ENCODE measurements at places on chromosomes 1 and 21.
A peak's percentile ranks its signal among the peaks of the same experiment; 100 is the strongest.

GRCh38 chr1:54014009-54014629 is 3.9 kb downstream of the LDLRAD1 start:
- no peak for DNase-seq

DNA sequence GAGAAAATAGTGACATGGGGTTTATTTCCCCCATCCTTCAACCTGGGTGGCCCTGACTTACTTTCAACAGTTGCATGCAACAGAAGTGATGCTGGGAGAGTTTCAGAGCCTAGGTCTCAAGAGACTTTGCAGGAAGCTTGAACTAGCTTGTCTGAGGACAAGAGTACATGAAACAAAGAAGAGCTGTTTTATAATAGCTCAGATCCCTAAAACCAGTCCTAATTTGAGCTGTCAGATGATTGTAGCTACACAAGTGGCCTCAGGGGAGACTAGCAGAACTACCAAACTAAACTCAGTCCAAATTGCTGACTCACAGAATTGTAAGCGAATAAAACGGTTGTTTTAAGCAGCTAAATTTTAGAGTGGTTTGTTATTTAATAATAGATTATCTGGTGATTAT is 17.1 kb downstream of the RC3H1 start:
- DNase-seq = no peak

GRCh38 chr1:101041300-101041699 is 15.7 kb upstream of the DPH5 start:
- DNase-seq = no peak

GRCh38 chr1:182248721-182249120 is 142.9 kb downstream of the GLUL start:
- no peak for DNase-seq

DNA sequence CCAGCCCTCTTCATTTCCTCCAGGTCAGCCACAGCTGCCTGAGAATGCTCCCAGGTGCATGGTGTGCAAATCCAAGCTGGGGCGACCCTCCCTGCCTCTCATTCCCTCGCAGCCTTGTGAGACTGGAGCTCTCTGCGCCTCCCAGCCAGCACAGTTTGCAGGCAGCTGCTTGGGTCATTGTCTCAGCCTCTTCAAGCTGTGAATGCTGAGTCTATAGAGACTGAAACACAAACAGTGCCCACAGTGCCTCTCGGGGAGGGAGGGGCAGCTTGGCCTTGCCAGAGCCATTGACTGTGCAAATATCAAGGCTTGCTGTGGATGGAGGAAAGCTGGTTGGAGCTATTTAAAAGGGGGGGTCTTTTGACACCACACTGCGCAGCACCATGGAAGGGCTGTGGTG is 10.6 kb downstream of the PLXNA2 start:
- no peak for DNase-seq

GRCh38 chr1:28974432-28974831 is 60.1 kb downstream of the EPB41 start:
- no peak for DNase-seq

- DNase-seq = no peak
Measured at GRCh38 chr1:158998037-158998780, 11.5 kb upstream of the IFI16 start.

- no peak for DNase-seq
Measured at GRCh38 chr1:219138747-219139146, 34.9 kb upstream of the LYPLAL1 start.

- no peak for DNase-seq
Measured at GRCh38 chr1:168520052-168520751, 23.6 kb downstream of the XCL2 start.

GRCh38 chr21:43591571-43591970 is 67.7 kb downstream of the HSF2BP start:
- no peak for DNase-seq

DNA sequence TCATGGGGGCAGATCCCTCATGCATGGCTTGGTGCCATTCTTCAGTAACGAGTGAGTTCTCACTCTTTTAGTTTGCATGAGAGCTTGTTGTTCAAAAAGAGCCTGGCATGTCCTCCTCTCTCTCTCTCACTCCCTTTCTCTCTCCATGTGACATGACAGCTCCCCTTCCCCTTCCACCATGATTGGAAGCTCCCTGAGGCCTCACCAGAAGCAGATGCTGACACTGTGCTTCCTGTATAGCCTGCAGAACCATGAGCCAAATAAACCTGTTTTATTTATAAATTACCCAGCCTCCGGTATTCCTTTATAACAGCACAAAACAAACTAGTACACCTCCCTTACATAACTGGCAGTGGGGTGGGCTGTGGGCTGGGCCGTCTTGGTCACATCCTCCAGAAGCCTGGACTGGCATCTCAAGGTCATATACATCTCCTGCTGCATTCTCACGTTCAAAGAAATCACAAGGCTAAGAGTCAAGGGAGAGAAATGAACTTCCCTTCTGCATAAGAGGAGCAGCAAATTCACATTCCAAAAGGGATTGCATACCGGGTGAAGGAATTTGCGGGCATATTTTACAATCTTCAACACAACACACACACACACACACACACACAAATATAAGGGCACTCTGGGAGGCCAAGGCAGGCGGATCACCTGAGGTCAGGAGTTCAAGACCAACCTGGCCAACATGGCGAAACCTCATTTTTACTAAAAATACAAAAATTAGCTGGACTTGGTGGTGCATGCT is 2.3 kb upstream of the CCSAP start:
- DNase-seq = no peak

GRCh38 chr1:158951956-158952355 is 20.6 kb downstream of the PYHIN1 start:
- no peak for DNase-seq

GRCh38 chr1:148264374-148265276 is 112.5 kb upstream of the NBPF11 start:
- DNase-seq = peak; percentile 37

GRCh38 chr1:208215393-208215792 is 28.8 kb downstream of the PLXNA2 start:
- DNase-seq = no peak

DNA sequence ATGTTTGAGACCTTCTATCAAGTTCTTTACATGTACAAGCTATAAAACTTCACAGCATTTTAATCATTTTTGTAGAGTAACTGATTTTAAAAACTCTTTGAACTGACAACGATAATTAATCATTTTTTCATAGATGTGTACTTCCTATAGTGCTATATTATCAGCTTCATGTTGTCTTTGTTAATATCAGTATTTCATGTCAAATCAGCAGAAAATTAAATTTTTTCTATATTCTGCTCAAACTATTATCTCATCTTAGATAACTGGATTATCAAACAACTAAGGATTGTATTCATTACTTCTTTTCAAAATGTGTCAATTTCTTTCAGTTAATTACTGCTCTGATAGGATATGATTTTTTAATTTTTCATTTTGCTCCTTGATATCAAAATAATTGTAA is 214.6 kb upstream of the RGS18 start:
- DNase-seq = no peak

DNA sequence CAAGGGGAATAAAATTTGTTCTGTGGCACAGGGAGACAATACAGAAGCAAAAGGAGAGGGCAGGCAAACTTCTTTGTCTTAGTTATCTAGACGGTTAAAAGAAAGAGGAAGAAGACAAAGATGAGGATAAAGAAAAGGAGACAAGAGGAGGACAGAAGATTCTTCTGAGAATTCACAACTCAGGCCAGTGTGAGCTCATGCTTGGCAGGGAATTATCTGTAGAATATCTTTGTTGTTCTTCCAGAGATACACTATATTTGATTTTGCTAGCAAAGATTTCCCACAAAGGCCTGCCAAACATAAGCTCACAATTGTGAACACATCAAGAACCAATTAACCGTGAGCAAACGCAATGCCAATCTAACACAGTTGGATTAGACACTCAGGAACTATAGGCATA is 21.4 kb downstream of the SLC16A1 start:
- DNase-seq = no peak

DNA sequence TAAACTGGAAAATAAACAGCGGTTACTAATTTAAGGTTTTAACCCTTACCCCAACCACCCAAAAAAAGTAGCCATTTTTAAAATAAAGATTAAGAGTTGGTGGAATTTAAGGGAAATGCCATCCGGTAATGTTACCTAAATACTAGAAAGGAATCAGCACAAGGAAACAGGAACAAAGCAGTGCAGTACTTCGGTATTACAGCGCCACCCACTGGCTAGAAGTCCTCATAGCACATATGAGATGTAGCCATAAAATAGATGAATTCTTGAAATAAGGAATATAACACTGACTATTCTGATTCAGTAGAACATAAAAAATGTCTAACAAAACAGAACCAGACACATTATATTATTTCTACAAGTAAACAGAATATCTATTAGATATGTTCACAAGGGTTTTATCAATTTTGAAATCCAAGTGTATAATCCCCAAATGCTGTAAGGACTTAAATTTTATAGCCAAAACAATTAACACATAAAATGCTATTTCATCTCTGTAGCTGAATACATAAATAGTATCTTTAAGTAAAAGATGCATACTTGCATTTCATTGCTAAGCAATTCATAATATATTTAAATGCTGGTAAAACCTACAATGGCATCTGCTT is 58.8 kb downstream of the FRRS1 start:
- DNase-seq = peak; percentile 13

DNA sequence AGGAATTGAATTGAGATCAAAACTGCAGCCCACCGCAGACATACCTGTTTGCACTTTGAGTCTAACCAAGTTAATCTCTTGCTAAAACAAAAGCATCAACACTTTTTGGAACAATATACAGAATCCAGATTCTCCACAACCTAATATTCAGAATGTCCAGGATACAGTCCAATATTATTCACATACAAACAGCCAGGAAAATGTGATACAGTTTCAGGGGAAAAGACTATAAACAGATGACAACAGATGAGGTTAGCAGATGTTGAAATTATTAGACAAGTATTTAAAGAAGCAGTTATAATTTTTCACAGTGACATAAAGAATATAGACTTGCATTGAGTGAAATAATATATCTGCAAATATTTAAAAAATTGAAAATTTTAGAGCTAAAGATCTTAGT is 678.1 kb upstream of the CXADR start:
- no peak for DNase-seq

- no peak for DNase-seq
Measured at GRCh38 chr1:198848649-198849048, 209.8 kb downstream of the PTPRC start.

DNA sequence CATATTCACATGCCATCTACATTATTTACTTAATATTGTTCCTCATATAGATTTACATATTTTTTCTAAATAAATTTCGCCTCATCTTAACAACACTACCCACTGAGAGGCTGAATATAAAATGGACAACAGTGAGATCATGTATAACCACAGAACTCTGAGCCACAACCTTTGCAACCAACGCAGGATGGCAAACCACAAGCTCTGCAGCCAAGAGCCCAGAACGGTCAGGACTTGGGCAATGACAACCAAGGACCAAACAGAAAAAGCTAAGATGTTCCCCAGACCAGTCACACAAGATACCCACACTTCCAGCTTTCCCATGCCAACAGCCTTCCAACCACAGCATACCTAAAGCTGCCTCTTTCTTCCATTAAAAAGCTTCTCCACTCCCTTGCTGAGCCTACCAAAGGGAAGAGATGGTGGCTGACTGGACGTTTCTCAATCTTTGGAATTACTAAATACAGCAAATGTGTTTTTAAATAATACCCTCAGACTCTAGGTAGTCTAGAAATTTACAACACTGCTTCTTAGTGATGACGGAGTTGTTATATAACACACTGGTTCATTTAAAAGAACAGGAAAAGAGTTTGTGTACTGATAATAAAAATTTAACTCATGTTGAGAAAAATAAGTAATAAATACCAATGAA is 117.9 kb downstream of the AKT3 start:
- no peak for DNase-seq

DNA sequence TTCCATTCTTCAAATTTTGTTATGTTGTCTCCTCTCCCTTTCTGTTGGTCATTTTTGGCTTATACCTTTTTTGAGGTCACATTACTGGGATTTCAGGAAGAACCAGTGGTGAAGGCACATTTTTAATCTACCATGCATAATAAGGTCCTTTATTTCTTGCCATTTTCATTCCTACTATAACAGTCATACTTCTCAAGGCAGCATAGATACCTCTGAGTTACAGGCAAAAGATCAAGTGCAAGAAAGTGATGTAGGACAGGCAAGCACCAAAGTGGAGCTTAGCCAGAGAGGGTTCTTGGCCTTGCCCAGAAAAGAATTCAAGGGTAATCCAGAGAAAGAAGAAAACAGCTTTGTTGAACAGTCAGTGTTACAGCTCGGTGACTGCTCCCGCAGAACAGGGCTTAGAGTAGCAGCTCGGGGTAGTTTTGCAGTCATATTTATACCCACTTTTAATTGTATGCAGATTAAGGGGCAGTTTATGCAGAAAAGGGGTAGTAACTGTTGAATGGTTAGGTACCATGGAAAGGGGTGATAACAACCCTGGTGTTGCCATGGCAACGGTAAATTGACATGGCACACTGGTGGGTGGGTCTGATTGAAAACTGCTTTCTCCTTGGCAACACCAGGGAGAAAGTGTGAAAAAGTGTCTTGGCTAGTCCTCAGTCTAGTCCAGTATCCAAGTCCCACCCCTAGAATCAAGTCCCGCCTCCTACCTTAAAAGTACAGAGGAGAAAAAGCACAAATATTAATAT is 39.6 kb upstream of the DOCK7 start:
- DNase-seq = no peak

DNA sequence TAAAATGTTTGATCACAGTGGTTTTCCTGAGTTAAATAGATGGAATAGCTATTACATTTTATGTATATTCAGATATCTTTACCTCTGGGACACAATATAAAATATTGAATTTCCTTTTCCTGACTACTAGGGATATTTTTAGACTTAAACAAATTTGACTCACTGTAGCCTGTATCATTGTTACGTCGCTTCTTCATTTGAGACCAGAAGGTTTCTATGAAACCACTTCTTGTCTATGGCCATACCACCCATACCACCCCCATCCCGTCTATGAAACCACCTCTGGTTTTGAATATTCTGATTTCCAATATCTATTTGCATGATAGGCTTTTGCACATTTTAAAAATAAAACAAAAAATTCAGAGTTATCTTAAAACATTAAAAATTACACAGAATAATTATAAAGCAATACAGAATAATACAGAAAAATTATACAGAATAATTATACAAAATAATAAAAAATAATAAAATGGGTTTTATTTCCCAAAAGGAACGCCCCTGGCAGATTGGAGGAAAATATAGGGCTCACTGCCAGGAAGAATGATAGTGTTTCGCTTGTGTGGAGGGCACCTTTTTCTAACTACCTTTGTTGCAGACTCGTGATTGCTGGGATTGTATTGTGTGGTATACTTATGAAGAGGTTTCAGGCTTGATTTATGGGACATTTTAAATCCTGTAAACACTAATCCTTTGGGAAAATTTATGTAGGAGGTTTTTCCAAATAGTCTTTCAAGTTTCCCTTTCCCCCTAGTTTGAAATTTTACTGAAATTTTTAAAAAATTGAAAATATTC is 4.7 kb downstream of the SPEN start:
- DNase-seq = no peak

Data from 8988T (cell line).